ENCODE measurements at places on chromosomes 2 and 18.
A peak's percentile ranks its signal among the peaks of the same experiment; 100 is the strongest.

- no peak for DNase-seq
Measured at GRCh38 chr18:50113726-50114125, 81.2 kb downstream of the MYO5B start.

DNA sequence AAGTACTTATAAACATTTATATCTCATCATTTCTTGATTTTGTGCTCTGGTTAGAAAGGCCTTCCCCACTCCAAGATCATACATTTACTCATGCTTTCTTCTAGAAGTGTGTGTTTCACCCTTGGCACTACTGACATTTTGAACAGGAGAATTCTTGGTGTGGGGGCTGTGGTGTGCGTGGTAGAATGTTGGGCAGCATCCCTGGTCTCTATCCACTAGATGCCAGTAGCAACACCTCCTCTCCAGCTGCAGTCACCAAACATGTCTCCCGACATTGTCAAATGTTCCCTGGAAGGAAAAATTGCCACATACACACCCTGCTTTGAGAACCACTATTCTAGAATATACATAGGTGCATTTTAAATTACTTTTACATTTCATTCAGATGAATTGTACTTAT lies 8.7 kb upstream of the TGIF1 start:
- no peak for DNase-seq

- no peak for DNase-seq
Measured at GRCh38 chr2:152250421-152251100, 75.0 kb upstream of the STAM2 start.

- DNase-seq, result no peak
Measured at GRCh38 chr2:73984203-73984921, at the start of gene TET3. TET3 (plus strand) TSS chr2:73984910; CDS start chr2:73986404, 1,494 bp downstream.

- no peak for DNase-seq
Measured at GRCh38 chr2:151857650-151858049, 29.4 kb upstream of the ARL5A start.

- DNase-seq, result peak; percentile 30
Measured at GRCh38 chr2:102057502-102058292, 65.9 kb downstream of the IL1R2 start.

DNA sequence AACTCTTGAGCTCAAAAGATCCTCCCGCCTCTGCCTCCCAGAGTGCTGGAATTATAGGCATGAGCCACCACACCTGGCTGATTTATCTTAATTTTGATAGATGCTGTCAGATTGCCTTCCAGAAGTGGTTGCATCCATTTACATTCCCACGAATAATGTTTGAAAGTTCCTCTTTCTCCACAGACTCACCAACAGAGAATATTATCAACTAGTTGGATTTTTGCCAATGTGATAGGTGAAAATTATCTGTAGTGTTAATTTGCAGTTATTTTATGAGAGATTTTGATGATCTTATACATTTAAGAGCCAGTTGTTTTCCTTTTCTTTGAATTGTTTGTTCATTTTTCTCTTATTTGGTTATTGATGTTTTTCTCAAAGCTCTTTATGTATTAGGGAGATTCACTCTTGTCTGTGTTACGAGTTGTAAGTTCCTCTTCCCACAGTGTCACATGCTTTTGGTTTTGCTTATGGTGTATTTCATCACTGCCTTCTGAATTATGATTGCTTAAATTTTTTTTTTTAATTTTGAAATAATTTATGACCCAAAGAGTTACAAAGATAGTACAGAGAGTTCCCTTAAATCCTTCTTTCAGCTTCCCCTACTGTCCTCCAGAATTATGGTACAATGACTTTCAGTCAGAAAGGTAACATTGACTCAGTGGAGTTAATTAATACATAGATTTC lies 20.7 kb upstream of the NT5DC4 start:
- no peak for DNase-seq

DNA sequence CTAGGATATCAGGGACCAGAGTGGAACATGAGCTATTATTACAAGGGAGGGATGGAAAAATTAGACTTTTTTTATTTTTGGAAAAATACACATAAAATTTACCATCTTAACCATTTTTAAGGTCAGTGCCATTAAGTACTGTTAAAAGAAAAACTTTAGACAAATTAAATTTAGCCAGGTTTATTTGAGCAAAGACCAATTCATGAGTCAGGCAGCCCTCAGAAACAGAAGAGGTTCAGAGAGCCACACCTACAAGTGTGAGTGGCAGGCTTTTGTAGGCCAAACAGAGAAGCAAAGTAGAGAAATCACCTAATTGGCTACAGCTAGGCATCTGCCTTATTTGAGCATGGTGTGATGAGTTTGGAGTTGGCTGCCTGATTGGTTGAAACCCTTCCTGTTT lies 301.3 kb upstream of the RAB12 start:
- DNase-seq, result no peak

DNA sequence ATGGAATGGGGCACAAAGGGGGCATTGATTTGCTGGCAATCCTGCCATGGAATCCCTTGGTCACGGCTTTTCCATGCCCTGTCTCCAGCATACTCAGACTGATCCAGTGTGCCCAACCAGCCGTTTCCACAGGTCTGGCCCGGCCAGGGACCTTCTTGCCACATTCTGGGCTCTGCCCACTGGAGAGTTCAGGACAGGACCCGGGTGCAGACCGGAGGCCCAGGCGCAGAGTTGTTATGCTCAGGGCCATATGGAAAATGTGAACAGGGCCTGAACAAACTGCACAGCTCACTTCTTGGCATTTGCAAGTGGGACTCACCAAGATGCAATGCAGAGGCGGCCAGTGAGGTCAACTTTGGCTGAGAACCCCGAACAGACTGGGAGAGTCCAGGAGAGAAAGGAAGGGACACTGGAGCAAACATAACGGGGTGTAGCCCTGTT lies 15.6 kb upstream of the ASAP2 start:
- no peak for DNase-seq

DNA sequence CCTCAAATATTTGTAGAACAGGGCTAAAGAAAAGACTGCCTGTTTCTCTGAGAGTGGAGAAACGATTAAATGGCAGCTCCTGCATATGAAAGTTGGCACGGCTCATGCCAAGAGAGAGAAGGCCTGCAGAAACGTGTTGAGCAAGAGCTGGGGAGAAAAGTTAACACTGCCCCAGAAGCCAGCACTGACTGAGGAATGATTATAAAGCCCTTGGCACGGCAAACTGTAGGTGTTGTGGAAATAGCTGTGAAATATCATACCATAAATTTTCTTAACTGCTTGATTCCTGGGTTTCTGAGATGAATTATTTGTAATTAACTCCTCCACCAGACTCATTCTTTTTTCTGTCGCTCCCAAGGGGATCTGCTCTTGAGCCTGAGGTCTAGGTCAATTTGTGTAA lies 4.3 kb downstream of the FRZB start:
- no peak for DNase-seq

DNA sequence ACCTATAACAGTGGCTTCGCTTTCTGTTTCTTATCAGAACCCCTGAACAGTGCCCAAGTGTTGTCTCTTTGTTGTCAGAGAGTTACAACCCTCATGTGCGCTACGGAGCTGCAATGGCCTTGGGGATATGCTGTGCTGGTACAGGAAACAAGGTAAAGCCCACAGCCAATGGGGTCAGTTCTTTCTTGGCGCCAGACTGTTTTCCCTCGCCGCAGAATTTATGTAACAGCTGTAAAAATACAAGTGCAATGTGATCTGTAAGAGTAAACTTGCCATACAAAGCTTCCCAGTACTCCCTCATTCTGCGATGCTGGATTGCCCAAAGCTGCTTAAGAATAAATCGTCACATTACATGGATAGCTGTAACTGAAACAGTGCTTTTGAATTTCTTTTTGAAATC lies 13.9 kb upstream of the HTR2B start:
- DNase-seq, result no peak

DNA sequence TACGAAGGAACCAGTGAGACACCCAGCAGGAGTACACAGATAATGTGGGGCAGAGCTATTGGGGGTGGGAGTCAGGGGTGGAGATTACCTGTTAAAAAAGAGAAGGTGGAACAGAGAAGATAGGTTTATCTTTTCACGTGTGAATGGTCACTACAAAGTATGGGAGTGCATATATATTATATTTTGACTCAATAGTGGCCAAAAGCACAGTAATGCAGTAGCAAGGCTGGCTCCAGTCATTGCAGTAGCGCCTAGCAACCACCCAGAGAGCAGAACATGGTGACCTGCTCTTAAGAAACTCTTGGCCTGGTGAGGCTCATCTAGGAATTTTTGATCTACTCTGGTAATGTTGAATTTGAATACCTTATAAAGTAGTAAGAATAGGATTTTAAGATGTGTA lies 1.0 kb downstream of the IMPACT start:
- no peak for DNase-seq

GRCh38 chr18:56330366-56331110 lies 307.9 kb downstream of the TXNL1 start:
- DNase-seq, result no peak

GRCh38 chr18:22057908-22058527 lies 111.4 kb upstream of the GATA6 start:
- DNase-seq, result no peak

- DNase-seq, result no peak
Measured at GRCh38 chr2:105821428-105822125, 76.9 kb downstream of the NCK2 start.

GRCh38 chr2:1995987-1996386 lies 251.7 kb upstream of the PXDN start:
- DNase-seq, result no peak

GRCh38 chr2:168632709-168633121 lies 169.7 kb upstream of the NOSTRIN start:
- DNase-seq, result no peak

Data from stimulated activated CD4-positive, alpha-beta T cell treated with anti-CD3 and anti-CD28 coated beads, Interleukin-12 subunit alpha, Interleukin-12 subunit beta, amount 100 ng/mL, for 48 hours (primary cell).